ENCODE measurements at places on chromosomes 16 and 17.

DNA sequence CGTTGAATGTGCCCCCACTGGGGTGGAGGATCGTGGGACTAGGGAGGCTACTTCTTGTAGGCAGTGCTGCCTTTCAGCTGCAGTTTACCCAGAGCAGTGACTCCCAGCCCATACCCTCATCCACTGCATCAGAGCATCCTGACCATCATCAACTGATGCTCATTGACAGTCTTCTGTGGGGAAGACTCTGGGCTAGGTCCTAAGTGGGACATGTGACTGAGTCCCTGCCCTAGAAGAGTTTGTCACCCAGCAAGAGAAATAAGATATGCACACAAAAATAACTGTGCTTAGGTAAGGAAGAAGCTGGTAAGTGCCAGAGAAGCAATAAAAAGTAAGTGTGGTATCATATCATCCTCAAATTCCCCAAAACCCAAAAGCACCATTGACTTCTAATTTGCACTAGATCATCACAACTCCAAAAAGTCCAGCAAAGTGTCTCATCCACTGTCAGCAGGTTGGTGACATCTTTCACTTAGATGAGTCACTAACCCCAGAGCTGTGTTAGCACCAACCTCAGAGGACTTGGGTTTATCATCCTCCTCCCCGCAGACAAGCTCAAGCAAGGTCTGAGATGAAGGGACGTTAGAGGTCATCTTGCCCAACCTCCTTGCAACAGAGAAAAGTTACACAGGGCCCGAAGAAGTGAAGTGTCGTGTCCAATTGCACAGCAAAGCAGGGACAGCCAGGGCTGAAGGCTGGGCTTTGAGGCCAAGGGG is 99.0 kb downstream of the CCDC182 start:
- no peak for DNase-seq

DNA sequence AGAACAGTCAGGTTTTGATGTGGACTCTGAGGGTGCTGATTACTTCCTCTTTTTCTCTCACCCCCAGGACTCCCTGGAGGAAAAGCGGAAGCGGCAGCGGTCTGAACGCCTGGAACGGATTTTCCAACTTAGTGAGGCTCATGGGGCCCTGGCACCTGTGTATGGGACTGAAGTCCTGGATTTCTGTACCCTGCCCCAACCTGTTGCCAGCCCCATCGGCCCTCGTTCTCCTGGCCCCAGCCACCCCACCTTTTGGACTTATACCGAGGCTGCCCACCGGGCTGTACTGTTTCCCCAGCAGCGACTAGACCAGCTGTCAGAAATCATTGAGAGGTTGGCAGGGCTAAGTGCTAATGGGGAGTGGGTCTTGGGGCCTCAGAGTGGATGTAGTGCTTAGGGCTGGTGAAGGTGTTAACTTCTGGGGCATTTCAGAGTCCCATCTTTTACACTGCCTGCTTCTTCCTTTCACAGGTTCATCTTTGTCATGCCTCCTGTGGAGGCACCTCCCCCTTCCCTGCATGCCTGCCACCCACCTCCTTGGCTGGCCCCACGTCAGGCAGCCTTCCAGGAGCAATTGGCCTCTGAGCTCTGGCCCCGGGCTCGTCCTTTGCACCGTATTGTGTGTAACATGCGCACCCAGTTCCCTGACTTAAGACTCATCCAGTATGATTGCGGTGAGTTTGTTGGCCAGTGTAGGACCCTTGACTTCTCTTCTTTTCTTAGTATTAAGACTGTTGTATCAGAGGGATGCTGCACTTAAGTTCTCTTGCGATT is 19.1 kb upstream of the PHKG2 start:
- no peak for DNase-seq

DNA sequence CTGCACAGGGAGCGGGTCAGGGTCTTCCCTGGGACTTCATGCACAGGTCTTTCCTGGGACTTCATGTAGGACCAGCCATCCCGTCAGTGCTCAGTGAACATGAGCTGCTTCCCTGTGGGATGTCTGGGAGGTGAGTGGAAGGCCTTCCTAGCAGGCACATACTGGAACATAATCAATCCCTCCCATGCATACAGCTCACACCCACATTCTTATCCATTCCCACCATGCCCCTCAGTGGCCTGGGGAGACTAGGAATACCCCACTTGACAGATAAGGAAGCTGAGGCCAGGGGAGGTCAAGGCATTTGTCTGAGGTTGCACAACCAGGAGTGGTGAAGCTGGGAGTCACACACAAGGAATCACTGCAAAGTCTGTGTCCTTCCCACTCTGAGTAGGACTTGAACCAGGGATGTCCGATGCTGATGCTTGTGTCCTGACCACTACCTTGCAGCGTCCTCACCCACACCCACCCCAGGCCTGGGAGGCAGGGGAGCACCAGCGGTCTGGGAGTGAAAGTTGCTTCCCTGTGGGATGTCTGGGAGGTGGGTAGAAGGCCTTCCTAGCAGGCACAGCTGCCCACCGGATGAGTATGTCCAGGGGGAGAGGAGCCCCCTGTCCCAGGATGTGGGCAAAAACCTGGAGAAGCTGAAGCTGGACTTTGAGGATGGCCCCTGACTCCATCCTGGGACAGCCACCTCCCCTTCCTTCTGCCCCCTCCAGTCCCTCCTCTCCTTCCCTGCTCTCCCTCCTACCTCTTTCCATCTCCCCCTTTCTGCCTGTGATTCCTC is 1.0 kb upstream of the NLRC5 start:
- DNase-seq: no peak

DNA sequence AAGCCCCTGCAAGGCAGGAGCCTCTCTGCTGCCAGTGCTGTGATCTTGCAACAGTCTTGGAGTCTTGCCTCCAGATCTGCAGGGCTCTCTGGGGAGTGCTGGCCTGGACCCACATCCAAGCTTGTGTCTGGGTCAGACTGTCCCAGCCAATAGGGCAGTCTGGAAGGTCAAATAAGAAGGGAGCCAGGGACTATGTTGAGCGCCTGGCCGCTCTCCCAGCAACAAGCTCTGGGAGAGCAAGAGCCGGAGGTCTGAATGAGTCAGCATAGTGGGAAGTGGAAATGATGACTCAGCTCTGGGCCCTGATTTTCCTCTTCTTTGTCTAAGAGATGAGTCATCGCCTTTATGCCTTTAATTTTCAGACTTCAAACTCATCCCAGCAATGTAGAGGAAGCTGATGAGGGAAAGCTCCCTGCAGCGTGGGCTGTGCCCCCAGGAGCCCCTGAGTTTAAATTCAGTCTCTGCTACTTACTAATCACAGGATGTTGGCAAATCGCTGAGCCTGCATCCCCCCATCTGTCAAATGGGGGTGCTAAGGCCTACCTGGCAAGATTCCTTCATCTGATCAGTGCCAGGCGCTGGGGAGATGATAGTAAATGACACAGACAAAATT is 43.6 kb upstream of the HAPSTR1 start:
- peak; percentile 55 for DNase-seq

DNA sequence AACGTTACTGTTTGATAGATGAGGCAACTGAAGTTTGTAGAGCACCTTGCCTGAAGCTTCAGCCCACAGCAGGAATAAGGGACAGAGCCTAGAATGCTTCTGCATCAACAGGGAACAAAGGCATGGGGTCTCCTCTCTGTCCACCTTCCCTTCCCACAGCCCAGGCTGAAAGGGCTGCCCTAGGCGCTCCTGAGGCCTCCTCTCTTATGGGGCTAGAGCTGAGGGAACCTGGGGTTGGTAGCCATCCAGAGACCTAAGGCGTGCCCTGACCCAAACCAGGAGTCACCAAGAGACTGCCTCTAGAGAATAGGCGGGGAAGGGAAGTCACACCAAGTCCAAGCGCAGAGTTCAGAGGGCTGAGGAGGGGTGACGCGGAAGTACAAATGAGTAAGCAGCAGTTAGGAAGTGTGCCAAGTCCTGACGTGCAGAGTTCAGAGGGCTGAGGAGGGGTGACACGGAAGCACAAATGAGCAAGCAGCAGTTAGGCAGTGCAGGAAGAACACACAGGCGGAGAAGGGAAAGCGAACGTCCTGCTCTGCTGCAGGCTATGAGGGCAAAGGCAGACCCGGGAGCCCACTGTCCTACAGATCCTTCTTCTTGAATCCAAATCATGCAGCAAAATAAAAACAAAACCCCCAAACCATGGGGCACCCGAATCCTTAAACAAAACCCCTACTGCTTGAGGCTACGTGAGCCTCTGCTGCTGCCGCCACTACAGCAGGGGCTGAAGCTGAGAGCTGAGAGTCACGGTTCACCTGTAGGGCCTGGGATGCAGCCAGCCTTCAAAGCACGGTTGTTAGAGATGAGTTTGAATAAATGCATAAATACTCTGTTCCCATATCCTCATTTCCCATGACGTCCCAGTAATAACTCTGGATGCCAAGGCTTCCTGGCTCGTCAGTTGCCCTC is 2.7 kb upstream of the SPG7 start:
- peak; percentile 88 for DNase-seq

- no peak for DNase-seq
Observed at GRCh38 chr17:37212179-37212578, 163.6 kb upstream of the C17orf78 start.

DNA sequence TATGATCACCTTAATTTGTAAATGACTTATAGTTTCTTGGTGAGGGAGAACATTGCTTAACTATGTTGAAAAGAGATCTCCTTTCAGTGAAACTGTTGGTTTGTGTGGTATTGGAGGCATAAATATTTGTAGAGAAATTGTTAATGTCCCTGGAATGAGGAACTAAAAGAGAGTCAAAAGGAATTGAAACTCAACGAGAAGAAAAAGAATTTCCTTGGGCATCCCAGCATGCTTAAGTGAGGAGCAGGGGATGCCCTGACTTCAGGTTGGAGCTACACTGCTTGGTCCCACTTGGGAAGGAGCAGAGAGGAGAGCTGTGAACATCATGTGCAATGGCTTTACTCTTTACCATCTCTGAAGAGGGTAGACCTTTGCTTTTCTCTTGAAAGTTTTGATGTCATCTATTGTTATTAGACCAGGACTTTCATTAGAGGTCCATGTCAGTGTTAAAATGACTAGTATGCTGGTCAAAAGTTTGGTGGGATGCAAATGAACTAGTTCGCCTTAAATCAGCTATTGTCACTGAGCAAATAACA is 21.7 kb downstream of the KRT23 start:
- DNase-seq: no peak

DNA sequence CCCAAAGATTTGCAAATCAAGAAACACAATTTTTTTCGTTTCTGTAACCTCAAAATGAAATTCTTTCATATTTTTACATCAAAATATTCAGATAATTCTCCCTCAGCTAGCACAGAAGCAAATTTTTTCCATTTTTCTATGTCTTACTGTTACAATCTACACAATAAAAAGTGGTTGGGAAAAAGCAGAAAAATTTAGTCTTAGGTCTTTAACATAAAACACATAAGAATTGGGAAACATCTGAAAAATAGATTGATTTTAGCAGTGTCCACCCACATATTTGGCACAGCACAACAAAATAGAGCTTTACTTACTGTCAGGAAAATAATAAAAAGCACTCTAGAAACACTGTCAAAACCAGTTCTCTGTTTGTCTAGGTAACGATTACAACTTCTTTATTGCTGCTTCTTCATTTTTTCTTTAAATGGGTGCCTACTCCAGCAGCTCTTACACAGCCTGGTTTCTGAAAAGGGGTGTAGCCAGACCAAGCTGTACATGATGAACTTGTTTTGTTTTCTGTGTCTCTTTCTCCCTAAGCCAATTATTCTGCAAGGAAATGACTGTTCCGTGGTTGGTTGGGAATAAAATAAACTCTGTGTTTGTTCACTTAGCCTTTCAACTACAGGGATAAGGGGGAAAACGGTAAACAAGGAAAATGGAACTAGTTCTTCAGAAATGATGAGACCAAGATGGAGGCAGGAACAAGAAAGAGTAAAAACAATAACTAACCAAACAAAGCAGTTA is at the start of gene ABCA6:
TSS of gene ABCA6 (minus strand) at position 465 of the 744 bp plus-strand sequence. CDS start 1,192 bp downstream, outside the sequence.
- no peak for DNase-seq

DNA sequence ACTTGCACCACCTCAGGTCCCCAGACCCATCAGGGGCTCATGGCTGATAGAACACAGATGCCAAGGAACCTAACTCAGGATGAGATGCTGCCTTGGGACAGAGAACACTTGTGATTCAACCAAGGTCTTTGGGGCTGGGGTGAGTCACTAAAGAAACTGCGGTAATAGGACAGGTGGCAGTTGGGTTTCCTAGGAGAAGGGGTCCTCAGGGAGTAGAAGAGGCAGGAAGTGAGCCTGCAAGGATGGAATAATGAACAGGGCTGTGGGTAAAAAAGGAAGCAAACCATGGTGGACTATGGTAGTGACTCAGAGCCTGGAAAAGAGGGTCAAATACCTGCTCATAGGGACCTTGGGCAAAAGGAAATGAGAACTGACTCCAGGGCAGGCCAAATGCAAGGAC is 6.5 kb upstream of the PNPO start:
- no peak for DNase-seq

GRCh38 chr16:66309-67182 is 5.9 kb downstream of the RHBDF1 start:
- DNase-seq: no peak

DNA sequence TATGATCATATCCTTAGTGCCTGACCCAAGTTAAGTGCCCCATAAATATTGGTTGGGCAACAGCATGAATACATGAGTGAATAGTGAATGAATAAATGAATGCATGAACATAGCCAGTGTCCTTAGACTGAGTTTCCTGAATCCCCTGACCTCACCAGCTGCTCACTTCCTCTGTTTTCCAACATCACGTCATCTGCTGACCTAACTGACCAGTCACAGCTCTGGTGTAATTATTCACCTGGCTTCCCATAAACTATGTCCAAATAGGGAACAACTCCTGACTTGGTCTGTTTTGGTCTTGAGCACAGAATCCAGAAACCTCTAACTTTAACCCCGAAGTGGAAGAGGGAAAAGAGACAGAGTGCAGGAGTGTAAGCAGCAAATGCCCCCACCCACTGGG is 83.4 kb downstream of the ASIC2 start:
- DNase-seq: no peak

GRCh38 chr16:89116341-89117226 is 22.9 kb downstream of the ACSF3 start:
- DNase-seq: no peak

DNA sequence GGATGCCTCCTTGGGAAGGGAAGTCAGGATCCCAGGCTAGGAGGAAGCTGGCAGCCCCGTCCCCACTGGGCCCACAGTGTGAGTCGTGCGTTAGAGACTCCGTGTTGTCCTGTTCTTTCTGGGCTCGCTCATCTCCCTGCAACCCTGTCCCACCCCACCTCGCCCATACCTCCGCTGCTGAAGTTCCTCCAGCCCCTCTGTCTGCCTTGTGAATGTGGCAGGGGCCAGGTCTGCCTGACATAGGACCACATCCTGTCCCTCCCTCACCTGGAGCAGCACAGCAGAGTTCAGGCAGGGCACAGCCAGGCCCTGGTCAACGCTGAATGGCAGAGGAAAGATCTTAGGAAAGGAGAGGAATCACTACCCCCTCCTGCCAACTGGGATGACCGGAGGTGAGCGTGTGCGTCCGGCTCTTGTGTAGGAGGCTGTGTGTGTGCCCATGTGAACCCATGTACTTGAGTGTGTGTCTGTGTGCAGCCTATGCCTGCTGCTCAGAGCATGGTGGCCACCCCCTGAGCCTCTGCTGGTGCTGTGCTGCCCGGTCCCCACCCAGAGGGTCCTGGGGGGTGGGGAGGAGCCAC is 12.8 kb downstream of the KCNJ18 start:
- DNase-seq: no peak
